Cortex of kidney (tissue), 1 donor: ENCODE measurements at places on chromosomes 6 and 20.

DNA sequence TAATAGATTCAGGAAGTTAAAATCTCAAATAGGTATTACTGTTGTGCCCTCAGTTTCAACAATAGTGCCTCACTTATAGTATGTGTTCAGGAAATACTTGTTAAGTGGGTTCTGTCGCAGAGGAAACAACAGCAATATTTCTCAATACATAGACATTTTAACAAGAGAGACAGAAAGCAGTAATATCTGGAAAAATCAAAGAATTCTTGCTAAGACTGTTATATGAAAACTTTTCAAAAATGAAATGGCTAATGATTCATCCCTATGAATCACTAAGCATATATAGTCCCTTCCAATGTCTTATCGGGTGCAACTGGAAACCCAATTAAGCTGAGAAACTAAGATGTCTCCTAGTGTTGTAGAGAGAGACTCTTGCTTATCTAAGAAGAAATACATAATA, 668.9 kb downstream of the TFAP2A start:
- no peak for DNase-seq

- DNase-seq = no peak
These were observed 12.7 kb downstream of the FAM217A start for GRCh38 chr6:4066029-4066755.

- DNase-seq = no peak
These were observed 302.8 kb upstream of the RNF217 start for GRCh38 chr6:124659427-124659826.

DNA sequence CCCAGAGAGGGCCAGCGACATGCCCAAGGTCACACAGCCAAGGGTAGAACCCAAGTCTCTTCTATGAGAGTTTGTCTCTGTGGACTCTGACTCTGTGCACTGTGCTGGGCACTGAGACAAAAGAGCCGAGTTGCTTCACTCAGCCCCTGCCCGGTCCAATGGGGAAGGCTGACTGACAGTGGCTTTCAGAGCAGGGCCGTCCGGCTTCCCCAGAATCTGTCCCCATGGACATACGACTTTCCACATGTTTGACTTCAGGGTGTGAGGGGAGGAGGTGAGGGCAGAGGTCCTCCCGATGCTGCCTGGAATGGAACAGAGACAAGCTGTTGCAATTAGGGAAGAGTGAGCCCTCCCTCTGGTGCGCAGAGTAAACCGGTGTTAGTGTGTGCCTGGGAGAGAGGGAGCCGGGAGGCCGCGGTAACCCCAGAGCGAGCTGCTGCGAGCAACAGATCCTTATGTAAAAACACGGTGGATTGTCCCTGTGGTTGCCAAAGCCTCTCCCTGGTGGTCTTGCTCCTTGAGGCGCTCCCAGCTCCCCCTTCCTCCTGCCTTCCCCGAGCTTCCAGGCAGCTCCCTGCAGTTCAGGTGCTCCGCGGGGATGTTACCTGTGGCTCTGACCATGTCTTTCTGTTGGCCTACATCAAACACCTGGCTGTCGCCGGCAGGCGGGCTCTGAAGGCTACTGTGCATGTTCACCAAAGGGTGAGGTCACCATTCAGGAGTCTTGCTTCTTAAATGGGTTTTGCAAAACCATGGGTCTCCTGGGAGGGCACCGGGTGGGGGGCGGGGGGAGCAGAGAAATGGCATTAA, 672 bp downstream of the SIRPA start:
- no peak for DNase-seq

DNA sequence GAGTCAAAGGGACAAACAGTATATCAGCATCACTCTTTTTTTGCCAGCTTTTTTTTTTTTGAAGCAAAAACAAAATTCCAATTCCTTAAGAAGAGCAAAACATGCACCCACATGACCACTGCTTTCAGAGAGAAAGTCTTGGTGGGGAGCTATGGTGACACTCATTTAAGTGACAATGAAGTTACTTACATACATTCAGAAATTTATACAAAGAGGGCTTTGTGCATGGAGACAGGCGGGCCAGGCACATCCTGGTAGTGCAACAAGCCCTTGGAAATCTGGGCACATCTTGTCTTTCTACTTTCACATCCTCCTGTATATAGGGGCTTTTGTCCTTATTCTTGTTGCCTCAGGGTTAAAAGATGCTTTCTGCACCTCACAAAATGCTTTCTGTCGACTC, 55.9 kb downstream of the IL22RA2 start:
- no peak for DNase-seq

DNA sequence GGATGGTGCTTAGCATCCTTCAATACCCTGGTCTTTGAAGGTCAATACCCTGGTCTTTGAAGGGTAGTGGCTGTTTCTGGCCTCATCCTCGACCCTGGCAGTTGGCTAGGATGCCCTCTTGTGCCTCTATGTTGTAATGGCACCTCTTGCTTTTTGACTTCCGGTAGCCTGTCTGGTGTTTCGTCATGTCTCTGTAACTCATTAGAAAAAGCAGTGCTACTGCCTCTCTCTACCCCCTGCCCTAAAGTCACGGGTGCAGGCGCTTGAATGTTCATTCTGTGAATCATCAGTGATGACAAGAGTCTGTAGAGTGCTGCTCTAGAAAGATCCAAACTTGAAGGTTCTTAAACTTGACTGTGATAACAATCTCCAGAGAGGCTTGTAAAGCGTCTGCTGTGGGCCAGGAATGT, 28.3 kb downstream of the RSPO4 start:
- DNase-seq = no peak

GRCh38 chr6:129659167-129659566, 50.8 kb downstream of the ARHGAP18 start:
- DNase-seq = no peak

- no peak for DNase-seq
These were observed 20.1 kb downstream of the PLCB1 start for GRCh38 chr20:8152183-8152582.

- no peak for DNase-seq
These were observed 25.5 kb upstream of the VEGFA start for GRCh38 chr6:43744491-43744890.

DNA sequence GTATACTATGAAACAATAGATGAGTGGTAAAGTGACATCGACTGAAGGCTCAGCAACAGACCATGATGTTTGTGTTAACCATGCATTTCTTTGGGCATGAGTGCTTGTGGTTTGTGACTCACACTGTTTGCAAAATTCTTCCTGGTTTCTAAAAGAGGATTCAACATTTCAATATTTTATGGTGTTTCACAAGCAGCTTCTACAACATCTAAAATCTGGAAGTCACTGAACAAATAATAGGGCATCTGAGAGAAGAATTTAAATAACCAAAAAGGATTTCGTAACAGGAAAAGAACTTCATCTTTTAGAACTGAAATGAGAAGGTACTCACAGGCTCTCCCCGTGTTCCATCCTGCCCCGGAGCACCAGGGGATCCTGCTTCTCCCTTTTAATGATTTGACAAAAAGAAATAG, 146.2 kb downstream of the COL21A1 start:
- DNase-seq = no peak

- DNase-seq = no peak
These were observed 162.0 kb upstream of the SIM1 start for GRCh38 chr6:100626721-100627120.

DNA sequence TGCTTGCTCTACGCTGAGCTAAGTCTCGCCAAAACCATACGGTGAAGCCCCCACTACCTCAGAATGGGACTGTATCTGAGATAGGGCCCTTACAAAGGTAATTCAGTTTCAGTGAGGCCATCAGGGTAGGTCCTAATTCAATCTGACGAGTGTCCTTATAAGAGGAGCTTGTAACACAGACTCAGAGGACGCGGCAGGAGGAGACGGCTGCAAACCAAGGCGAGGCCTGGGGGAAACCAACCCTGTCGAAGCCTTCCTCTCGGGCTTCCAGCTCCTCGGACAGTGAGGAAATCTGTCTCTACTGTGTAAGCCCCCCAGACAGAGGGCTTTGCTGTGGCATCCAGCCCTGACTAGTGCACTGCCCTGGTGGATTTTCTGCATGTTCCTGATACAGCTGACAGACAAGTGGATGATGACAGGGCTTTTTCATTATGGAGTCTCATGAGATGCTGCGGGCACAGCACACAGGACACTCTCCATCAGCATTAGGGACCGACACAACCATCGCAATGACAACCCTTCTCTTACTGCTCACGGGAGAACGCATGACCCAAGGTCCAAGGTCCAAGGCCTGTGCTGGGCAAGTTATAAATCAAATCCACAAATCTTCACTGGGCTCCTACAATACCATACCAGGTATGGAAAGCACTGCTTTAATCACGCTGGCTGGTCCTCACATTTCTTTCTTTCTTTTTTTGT, 48.2 kb downstream of the SSR1 start:
- DNase-seq = no peak

DNA sequence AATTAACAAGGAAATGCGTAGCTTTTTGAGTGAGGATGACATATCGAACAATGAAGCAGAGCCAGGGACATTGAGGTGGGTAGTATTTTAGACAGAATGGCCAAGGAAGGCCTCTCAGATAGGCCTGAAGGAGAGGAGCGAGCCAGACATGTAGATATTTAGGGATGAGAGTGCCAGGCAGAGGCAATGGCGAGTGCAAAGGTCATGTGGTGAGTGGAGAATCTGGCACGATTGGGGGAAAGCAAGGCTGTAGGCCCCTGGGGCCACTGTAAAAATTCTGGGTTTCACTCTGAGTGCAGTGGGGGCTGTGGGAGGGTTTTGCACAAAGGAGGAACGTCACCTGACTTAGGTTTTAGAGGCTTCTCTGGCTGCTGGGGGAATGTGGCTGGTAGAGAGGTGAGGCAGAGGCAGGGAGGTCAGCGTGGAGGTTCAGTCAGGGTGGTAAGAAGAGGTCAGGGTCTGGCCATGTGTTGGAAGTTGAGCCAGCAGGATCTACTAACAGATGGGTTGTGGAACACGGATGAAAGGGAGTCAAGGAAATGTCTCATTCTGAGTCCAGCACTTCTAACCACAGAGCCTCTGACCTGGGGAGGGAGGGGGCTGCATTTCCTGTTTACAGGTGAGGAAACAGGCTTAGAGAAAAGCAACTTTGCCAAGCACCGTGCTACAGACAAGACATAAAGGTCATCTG, 11.3 kb downstream of the SIRPA start:
- DNase-seq = no peak

DNA sequence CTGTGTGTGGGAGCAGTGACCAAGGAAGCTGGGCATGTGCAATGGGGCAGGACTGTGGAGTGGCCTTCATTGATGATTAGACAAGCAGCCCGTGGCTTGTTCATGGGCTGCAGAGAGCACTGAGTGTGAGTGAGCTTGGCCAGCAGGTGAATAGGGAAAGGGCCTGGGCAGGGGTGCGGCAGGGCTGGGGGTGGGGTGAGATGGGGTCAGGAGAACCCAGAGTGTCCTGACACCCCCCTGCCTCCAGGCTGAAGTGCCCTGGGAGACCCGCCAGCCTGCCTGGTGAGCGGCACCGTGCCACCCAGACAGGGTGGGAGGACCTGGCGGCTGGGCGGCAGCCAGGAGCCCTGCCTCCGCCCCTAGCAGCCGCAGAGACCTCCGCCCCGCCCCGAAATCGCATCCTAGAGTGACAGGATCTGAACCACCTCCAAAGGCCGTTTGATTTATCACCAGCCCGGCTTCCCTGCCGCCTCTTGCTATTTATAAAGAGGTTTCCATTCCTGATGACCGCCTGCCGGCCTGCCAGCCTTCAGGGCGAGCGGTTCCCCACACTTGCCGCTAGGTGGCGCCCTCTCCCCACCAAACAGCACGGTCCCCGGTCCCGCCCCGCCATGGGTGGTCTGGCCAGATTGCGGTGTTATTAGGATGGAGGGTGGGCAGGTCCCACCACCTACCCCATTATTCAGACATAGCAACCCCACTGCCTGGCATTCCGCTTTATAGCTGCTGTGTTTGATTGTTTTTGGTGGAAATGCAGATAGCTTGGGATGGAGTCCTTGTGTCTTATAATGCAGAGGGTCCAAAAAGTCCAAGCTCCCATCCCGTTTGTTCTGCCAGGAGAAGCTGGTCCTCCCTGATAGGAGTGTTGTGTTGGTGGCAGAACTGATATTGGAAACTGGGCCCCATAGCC, 3.5 kb downstream of the MYLK2 start:
- DNase-seq = no peak

DNA sequence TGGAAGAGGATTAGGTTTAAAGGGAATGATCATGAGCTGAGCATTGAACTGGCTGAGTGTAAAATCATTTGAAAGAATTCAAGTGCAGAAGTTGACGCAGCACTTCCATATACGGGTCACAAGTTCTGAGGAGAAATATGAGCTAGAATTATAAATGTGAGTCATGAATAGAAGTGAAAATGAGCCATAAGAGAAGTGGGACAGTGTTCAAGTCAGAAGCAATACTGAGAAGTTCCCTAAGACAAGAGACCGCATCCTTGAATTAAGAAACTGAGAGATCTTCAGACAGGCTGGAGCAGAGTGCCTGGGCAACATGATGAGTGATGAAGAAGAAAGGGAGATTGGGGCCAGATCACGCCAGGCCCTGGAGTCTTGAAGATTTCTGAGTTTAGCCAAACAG, 209.7 kb downstream of the TBX18 start:
- DNase-seq = no peak

DNA sequence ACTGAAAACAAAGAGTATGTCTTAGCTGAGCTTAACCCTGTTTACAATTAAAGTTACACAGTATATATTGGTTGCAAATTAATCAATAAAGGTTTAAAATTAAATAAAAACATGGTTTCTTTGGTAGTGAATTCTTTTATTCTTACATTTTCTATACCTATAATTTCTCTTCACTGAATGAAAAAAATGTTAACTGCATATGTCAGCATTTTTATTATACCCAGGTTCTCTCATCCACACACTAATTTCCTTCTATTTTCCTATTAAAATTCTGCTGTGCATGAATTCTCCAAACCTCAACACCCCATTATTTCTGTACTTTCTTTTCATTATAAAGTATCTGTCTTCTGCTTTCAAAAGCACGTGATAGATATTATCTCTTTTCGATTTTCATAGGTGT, 91.9 kb downstream of the TBC1D32 start:
- no peak for DNase-seq

GRCh38 chr6:97669191-97670031, 386.4 kb upstream of the MMS22L start:
- no peak for DNase-seq

- DNase-seq = no peak
These were observed 86.3 kb downstream of the SOD2 start for GRCh38 chr6:159606786-159607185.
